ENCODE measurements at places on chromosomes 5 and 9.

DNA sequence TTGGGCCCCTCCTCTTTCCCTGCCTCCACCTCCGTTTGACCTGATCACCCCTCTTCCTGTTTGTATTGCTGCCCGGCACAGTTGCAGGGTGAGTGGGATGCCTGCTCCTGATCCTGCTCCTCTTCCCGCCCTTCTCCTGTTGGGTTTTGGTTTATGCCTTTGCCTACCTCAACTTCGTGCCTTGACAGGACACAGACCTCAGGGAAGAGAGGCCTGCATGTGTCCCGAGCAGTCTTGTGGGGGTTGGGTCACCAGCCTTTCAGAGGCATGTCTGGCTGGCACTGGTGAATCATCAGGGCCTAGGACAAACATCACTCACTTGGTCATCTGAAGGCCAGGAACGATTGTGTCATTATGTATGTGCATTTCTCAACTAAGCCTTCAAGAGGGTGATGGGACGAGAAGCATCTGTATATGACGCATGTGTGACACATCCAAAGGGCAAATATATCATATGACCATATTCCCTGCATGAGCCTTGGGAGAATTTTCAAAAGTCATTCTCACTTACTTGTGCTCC lies 56.9 kb downstream of the NPR3 start:
- DNase-seq, result peak; percentile 98

GRCh38 chr5:158679221-158679641 lies 420.5 kb downstream of the EBF1 start:
- no peak for DNase-seq

DNA sequence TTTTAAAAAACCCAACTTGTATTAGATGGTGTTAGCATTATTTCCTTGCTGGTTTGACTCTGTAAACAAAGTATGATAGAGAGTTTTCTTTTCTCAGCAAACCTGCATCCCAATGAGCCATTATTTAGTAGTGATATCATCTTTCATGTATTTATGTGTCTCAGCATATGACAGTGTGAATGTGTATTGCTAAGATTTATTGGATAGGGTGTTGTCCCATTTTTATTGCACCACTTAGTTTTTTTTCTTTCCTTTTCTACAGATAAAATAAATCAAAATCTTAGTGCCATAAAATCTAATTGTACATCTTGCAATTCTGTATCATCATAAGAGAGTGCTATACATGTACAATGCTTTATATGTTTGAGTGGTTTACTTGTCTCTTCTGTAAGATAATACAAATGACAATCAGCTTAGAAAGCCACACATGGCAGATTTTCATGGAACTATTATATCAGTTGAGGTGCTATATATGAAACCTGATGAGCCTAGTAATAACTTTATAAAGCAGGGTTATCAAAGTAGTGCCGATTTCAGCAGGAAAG lies 149.2 kb upstream of the CYLC2 start:
- DNase-seq, result no peak

GRCh38 chr9:135281791-135282737 lies 194.6 kb downstream of the OLFM1 start:
- peak; percentile 7 for DNase-seq

GRCh38 chr9:22813529-22813928 lies 366.9 kb downstream of the DMRTA1 start:
- no peak for DNase-seq

DNA sequence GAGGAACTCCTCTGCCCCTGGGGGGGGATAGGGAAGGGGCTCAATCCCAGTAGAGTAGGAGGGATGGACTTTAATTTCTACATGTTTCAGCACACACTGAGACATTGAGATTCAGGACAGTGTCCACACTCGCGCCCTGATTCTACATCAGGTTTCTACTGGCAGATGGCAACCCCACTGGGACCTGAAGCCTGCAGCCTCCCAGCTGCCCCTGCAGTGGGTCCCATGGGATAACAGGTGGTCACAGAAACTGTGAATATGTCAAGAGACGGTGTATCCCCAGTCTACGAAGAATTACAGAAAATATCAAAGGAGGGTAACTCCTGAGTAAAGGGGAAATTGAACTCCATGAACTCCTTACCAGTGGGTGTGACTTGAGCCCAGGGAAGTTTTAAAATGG lies 2.4 kb upstream of the TERT start:
- no peak for DNase-seq

DNA sequence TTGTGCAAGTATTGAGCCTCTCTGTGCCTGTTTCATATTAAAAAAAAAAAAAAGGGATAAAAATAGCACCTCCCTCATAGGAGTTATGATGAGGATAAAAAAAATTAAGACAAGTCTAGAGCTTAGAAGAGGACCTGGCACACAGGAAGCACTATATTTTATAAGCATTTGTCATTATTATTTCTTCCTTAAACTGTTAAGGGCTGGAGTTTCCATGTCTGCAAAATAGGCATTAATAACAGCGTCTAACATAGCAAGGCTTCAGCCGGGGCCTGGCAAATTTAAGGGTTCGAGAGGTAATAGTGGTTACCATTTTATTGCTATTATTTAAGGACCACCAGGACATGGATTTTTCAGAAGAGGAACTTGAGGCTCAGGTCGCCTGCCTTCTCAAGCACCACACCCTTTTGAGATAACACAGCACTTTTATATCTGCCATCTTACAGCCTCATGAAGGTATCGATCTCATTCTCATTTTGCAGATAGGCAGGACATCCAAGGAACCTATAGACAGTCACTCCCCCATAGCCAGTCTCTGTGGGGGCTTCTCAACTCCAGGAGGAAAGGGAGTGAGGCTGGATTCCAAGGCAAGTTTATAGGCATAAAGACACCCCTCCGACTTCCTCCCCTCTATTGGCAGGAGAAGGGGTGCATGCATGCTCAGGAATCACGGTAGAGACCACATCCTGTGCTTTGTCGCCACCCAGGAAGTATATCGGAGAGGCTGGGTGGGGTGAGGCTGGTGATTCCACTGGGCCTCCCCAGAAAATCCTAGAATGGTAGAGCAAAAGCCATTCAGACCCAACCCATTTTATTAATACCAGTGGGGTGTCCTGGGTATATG lies 2.4 kb downstream of the ANXA6 start:
- no peak for DNase-seq

DNA sequence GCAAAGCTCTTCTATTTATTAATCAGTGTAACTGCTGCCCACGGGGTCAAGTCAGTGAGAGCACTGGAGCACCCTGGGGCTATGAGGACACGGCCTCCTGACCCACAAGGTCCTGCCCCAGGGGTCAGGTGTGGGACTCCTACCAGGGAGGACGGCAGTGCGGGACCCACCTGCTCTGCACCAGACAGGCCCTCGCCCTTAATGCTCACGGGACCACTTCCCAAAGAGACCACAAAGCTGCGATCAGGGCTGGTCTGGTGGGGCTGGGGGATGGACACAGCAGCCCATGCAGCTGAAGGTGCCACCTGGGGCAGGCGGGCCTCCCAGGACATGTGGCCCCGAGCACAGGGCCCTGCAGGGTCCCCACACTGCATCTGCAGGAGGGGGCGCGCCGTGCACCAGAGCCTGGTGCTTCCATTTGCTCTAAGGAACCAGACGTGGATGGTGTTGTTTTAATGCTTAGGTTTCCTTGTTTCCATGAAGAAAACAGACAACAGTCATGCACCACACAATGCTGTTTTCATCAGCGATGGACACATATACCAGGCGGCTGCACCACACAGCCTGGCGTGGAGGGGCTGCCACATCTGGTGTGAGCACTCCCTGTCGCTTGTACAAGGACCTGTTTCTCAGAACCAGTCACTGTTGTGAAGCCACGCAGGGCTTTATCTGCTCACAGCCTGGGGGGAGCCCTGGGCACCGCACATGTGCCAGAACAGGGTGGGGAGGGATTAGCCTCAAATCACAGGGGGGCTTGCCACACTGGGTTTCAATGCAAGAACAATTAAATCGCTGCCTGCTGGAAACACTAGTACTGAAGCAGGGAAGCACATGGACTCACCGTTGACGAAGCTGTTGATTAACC lies 22.6 kb downstream of the CLPTM1L start:
- DNase-seq, result no peak

DNA sequence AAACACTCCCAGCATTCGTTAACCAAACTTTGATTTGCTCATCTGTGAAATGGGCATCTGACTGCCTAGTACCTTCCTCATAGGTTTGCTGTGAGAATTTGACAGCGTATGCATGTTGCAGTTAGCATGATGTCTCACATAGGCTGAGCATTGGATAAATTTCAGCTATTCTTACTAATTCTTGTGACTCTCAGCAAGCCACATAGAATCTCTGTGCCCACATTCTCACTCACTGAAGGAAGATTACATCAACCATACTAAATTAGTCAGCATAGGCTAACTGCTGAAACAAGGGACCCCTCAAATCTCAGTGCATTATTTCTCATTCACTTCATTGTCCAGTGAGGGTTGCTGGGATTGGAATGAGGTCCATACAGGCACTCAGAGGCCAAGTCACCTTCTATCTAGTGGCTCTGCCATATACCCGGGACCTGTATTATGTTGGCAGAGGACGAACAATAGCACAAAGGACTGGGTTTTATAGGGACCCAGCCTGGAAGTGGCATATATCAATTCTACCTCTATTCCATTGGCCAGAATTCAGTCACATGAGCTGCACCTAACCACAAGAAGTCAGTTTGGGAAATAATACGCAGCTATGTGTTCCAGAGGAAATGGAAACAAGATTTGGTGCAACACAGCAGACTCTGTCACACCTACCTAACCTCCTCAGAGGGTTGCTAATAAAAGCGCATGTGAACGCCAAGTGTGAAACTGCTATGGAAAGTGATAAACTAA lies 4.2 kb upstream of the PTGER4 start:
- DNase-seq, result no peak

DNA sequence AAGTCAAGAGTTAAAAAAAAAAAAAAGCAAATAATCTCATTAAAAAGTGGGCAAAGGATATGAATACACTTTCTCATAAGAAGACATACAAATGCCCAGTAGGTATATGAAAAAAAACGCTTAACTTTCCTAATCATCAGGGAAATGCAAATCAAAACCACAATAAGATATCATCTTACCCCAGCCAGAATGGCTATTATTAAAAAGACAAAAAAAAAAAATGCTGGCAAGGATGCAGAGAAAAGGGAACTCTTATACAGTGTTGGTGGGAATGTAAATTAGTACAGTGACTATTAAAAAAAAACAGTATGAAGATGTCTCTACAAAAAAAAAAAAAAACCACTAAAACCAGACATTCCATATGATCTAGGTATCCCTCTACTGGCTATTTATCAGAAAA lies 79.4 kb downstream of the LPAR1 start:
- DNase-seq, result no peak

DNA sequence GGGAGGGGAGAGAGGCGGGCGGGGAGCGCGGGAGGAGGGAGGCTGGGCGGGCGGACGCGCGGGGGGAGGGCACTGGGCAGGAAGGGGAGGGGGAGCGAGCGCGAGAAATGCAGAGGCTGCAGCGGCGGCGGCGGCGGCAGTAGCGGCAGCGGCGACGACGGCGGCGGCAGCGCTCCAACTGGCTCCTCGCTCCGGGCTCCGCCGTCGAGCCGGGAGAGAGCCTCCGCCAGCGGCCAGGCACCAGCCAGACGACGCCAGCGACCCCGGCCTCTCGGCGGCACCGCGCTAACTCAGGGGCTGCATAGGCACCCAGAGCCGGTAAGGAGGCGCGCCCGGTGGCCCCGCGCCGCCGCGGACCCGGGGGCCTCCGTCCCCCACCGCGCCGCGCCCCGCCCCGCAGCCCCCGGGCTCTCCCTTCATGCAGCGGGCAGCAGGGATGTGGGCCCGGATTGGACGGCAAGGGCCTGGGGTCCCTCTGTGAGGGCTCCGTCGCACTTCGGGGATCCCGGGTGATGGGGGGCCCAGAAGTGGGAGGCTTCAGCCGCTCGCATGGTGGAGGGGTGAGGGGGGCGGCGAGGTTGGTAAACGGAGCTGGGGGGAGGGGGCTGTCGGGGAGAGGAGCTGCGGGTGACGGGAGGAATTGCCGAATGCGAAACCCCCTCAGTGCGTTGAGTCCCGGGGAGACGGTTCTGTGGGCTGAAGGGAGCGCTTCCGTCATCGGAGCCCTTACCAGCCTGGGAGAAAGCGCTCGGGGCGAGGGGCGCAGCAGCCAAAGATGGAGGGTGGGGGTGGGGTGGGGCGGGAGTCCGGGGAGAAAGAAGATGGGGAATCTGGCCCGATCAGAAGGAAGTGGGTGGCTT lies at the start of gene BASP1:
TSS of gene BASP1 (plus strand) at position 139 of the 860 bp plus-strand sequence. CDS start 57,586 bp downstream, outside the sequence.
- DNase-seq, result peak; percentile 85

- DNase-seq, result no peak
Measured at GRCh38 chr5:30390095-30390494, 803.4 kb upstream of the CDH6 start.

DNA sequence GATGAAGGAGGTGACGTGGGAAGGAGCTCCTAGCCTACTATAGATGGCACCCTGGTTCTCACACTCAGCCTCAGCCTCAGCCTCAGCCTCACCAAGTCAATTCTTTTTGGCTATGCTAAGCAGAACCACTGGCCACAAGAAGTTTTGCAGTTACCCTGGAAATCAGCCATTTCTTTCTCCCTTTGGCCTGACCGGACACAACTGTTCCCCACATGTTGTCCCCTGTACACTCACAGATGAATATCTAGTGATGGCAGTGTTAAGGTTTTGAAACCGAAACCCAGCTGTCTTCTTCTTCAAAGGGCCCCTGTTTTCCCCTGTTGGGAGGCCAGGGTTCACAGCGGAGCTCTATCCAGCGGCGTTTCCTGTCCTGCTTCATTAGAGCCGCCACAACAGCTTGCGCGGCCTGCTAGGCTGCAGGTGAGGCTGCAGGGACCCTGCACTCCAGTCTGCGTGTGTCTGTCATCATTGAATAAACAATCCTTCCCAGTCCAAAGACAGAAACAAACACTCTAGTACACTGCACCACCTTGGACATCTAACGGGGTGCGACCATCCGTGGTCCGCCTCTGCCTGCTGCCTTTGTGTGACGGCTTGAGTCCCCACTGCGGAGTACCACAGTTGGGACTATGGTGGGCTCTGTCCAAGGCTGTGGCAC lies 250.5 kb downstream of the DENND1A start:
- DNase-seq, result no peak

DNA sequence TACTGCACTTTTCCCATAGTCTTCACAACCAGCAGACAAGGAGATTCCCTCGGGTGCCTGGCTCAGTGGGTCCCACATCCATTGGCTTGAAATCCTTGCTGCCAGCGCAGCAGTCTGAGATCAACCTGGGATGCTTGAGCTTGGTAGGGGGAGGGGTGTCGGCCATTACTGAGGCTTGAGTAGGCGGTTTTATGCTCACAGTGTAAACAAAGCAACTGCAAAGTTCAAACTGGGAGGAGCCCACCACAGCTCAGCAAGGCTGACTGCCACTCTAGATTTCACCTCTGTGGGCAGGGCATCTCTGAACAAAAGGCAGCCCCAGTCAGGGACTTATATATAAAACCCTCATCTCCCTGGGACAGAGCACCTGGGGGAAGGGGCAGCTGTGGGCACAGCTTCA lies 512.3 kb upstream of the MPDZ start:
- DNase-seq, result no peak

DNA sequence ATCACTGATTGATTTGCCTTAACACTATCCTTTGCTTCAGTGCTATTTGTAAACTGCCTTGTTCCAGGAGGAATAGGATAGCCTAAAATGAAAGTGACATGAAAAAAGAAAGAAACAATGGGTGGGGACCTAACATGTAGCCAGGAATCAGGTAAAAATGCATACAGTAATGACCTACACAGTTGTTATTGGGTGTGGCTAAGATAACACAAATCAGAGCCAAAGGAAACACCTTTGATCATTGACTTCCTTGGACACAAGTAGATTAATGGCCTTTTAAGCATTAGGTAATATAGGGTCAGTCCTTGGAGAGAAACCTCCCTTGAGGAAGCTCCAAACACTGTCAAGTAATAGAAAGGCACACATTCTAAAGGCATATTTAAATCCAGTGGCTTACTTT lies 220.4 kb downstream of the TRPM3 start:
- DNase-seq, result no peak

- DNase-seq, result no peak
Measured at GRCh38 chr9:105142406-105143135, 101.9 kb upstream of the SLC44A1 start.
